ENCODE measurements at places on chromosomes 6 and 20.

DNA sequence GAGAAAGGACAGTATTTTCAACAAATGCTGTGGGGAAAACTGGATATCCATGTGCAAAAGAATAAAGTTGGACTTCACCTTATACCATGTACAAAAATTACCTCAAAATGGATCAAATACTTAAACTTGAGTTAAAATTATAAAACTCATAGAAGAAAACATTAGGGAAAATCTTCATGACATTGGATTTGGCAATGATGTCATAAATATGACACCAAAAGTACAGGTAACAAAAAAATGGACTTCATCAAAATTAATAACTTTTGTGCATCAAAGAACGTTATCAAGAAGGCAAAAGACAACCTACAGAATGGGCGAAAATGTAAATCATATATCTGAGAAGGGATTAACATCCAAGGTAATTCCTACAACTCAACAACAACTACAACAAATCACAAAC lies 355.3 kb upstream of the SOX4 start:
- DNase-seq: no peak

- DNase-seq: no peak
These were observed 15.4 kb downstream of the RWDD1 start for GRCh38 chr6:116586738-116587137.

DNA sequence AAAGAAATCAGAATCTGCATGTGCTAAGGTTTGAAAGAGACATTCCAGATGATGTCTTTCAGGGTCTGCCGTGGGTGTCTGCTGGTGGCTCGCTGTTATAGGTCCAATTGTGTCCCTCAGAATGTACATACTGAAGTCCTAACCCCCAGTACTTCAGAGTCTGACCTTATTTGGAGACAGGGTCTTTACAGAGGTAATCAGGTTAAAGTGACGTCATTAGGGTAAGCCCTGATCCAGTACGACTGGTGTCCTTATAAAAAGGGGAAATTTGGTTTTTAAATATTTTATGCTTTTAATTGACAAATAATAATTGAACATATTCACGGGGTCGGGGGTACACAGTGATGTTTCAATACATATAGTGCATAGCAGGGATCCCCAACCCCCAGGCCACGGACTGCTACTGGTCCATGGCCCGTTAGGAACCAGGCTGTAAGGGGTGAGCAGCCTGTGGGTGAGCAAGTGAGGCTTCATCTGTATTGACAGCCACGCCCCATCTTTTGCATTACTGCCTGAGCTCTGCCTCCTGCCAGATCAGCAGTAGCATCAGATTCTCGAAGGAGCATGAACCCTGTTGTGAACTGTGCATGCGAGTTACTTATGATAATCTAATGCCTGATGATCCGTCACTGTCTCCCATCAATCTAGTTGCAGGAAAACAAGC lies 33.2 kb upstream of the SLC22A23 start:
- no peak for DNase-seq

DNA sequence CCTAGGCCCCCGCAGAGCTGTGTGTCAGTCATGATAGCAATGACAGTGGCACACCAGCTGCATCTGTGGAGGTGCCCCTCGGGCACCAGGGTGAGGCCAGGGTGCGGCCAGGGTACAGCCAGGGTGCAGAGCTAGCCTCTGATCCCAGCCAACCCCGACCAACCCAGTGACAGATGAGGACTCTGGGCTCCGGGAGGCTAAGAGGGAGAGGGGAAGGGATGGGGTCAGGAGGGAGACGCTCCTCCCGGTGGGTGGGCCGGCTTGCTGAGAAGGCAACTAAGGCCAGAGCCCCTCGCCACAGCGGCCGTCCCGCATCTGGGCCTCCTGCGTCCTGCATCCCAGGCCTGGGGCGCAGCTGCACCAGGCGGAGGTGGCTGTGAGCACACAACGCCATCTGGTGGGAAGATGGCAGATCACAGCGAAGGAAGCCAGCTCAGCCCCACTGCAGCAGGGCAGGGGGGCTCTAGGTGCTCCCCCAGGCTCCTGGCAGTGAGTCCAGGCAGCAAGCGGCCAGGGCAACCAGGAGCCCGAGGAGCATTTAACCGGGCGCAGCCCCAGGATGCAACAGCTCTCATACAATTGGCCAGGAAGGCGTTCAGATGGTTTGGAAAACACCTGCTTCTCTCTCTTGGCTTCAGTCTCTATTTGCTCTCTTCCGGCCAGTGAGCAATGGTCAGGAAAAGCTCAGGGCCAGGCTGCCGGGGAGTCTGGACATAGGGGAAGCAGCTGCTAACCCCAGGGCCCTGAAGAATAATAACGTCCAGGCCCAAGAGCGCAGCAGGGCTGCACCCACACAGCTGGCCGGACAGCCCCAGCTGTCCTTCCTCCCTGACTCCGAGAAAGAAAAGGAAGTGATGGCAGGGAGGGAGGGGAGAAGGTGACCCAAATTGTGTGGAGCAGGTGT lies 169.4 kb downstream of the TAF4 start:
- peak; percentile 30 for DNase-seq

- DNase-seq: no peak
These were observed 171.3 kb upstream of the KCNK16 start for GRCh38 chr6:39493777-39494176.

GRCh38 chr6:169583886-169584541 lies 117.8 kb downstream of the WDR27 start:
- DNase-seq: no peak

Measured in stimulated activated naive CD8-positive, alpha-beta T cell treated with anti-CD3 and anti-CD28 coated beads, Interleukin-15, amount 100 ng/mL, for 72 hours (primary cell).